ENCODE measurements at places on chromosomes 2 and 18.

DNA sequence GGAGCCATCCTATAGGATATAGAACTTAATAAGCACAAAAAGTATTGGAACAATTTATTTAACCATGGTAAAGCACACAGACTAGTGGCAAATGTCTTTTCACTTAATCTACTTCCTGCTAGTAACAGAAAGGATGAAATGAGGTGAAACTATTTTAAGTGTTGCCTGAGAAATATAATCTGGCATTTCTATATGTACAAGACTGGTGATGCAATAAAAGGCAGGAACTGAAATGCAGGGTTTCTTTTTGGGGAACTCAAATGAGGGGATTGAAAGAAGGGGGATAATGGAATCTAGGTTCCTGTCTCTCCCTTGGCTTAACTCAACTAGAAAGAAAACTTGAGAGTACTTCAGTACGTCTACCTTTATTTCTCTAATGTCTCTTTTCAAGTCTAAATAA lies 122.3 kb downstream of the MEMO1 start:
- no peak for DNase-seq

DNA sequence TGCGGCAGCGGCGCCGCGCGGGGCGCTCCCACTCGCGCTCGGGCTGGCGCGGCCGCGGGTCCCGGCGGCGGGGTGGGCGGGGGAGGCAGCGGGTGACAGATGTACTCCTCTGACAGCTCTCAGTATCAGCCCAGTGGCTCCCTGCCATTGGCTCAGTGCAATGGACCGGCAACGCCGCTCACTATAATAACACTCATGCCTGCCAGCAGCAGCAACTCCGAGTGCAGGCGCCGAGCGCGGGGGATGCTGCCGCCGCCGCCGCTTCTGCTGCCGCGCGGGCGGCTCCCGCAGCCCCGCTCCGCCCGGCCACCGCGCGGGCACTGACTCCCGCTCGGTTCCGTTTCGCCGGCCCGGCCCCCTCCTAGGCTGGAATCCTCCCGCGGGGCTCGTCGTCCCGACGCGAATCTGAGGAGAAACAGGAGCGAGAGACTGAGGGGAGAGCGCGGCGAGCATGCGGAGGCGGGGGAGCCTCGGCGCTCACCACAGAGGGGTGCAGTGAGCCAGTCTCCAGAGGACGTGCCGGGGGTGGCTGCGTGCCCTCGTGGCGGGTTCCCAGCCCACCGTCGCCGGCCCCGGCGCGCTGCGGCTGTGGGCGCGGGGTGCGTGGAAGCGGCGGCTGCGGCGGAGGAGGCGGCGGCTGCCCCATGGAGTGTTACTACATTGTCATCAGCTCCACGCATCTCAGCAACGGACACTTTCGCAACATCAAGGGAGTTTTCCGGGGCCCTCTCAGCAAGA lies at the start of gene ZNF804A:
Gene ZNF804A (plus strand): TSS at position 214 of the 738 bp plus-strand sequence. CDS start 431 bp downstream, at position 645.
- DNase-seq, result no peak

- no peak for DNase-seq
Measured at GRCh38 chr18:14922965-14923565, 175.1 kb downstream of the ANKRD30B start.

DNA sequence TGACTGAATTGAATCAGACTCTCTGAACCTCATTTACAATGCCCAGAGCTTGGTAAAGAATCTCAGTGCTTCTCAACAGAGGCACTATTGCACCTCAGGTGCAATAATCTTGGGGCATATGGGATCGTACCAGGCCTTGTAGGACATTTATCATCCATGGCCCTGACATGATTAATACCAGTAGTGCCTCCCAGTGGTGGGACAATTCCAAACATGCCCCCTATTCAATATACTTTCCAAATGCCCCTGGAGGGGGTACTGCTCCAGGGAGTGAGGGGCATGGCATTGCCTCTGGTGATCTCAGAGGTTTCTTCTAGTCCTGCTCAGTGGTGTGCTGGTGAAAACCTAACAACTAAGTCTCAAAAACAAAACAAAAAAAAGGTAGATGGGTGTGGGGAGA lies 174.9 kb upstream of the SMAD2 start:
- no peak for DNase-seq

- no peak for DNase-seq
Measured at GRCh38 chr2:237490009-237490711, 3.1 kb downstream of the MLPH start.

All from T-cell (primary cell).